ENCODE measurements at places on chromosomes 6 and 20.

DNA sequence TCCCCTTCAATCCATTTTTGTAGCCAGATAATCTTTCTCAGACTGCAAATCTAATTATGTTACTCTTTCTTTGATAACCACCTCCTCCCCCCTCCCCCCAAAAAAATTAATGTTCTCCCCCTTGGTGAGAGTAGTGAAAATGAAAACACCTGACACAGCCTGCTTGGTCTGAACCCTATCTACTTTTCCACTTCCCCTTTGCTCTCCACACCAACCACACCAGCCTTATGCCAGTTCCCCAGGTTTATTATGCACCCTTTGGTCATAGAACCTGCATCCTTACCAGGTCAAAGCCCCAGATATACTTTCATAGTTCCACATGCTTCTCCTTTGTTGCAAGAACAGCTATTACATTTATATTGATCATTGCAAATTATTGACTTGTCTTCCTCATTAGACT is 19.4 kb downstream of the PFDN4 start:
- DNase-seq, result no peak

GRCh38 chr6:56888687-56889086 is 66.2 kb upstream of the BEND6 start:
- DNase-seq, result no peak

GRCh38 chr6:83474309-83474708 is 38.0 kb upstream of the PRSS35 start:
- no peak for DNase-seq

GRCh38 chr6:33694401-33694931 is 17.0 kb downstream of the UQCC2 start:
- DNase-seq, result no peak

DNA sequence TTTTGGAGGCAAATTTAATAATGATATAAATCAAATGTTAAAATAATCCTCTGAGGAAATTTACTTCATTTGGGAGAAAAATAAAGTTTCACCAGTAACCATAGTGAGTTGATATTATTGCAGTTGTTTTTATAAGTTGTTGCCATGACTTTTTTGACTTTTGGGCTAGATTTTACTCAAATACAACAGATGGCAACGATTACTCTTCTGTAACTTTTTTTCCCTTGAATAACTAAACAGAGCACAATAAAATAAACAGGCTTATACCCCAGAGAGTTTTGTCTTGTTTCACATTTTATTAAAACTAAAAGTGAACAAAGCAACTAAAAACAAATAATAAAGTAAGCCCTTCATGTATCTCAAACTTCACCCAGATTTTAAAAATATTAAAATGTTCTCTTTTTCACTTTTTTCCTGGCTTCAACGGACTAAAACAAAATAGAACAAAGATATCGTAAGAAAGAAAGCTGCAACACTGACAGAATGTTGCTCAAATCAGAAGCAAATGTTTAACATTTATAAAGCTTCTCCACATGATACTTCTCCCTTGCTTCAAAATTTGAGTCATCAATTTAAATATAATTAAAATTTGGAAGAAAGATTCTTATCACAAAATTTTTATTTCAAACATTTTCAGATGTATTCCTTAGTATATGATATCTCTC is 42.5 kb upstream of the BMP5 start:
- DNase-seq, result no peak

GRCh38 chr20:1438361-1438760 is 28.3 kb downstream of the NSFL1C start:
- DNase-seq, result no peak

GRCh38 chr6:105810105-105810921 is 275.8 kb upstream of the PRDM1 start:
- no peak for DNase-seq

DNA sequence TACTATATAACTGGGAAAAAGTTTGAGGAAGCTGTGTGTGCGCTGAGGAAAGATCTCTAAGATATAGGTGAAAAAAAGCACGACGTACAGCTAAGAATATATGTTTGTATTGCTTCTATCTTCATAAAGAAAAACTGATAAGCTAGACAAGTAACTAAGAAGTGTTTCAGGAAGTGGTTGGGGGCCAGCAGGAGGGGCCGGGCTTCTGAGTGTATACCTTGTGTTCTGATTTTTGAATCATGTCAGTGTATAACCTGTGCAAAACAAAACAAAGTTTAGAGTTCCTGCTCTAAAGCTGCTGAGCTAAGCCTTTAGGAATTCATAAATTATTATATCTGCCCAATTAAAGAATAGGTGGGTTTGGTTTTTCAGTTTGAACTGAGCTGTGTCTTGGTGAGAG is 7.9 kb upstream of the OSER1 start:
- no peak for DNase-seq

DNA sequence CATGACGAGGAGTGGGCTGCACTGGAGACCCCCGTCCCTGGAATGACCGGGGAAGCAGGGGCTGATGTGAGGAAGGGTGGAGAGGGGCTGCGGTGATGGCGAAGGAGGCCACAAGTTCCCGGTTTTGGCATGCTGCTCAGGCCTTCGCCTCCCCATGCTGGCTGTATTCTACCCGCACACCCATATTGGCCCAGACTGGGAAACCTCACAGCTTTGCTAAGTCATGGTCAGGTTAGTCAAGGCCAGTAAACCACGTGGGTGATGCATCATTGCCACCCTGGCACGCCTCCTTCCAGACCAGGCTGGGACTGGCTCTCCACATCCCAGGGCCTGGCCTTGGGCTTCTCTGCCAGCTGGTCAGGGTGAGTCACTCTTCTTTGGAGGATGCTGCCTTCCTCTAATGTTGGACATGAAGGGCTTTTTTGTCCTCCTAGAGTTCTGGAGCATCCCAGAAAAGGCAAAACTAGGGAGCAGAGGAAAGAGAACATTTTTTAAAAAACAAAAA is 53.8 kb downstream of the PCNA start:
- DNase-seq, result no peak

Measured in NCI-H1048 (cell line).